Occipital lobe (tissue), 3 donors: ENCODE measurements at places on chromosomes 7 and 10. TPM values are rescaled to one million over a fixed set of nuclear protein-coding genes. Genes with fewer than 3 reads are reported as not detected.

- DNase-seq, result no peak
These were observed 20.0 kb downstream of the HYAL4 start for GRCh38 chr7:123864966-123865365.

Gene OR6V1
- total RNA-seq, result not detected

Gene HOXA10
- not detected for total RNA-seq

GRCh38 chr10:121128164-121128563, 277.0 kb downstream of the WDR11 start:
- no peak for DNase-seq

Gene LYZL2
- total RNA-seq, result not detected

Gene OIT3
- 0.47 TPM for total RNA-seq

Gene ANKRD61
- total RNA-seq, result 0.31 TPM

DNA sequence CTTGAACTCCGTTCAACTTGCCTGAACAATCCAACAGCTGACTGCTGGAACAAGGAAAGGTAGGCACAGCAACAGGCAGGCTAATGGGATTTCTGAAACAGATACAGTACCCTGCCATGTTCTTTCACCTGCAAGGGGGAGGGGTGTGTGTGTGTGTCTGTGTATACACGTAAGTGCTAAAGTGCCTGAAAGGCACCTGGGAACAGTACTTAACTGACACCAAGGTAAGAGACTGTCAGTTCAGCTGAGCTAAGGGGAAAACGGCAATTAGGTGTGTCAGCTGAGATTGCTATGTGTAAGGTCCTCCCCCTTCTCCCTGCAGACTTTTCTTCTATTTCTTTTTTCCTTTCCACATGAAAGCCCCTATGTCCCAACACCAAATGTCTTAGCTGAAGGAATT, 27.0 kb downstream of the NAMPT start:
- DNase-seq, result no peak

- DNase-seq, result no peak
These were observed 17.7 kb upstream of the IGFBP3 start for GRCh38 chr7:45938626-45939302.

GRCh38 chr10:130233035-130233360, 96.8 kb downstream of the GLRX3 start:
- DNase-seq, result no peak

GRCh38 chr7:128425850-128426249, 16.1 kb upstream of the IMPDH1 start:
- DNase-seq, result no peak

DNA sequence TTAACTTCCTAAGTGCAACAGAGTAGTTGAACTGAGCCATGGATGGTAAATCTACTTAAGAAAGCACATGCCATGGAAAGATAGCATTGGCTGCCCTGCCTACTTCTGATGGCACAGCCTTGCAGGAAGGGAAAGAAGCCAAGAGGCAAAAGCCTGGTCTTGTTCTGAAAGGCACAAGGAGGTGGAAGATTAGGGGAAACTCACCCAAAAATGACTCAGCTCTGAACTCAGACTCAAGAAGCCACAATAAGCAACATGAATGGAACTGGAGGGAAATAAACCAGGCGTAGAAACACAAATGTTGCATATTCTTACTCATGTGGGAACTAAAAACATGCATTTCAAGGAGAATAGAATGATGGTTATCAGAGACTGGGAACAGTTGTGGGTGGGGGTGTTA, 20.8 kb upstream of the ALOX5 start:
- DNase-seq, result no peak
